NCI-H1436 treated with DMSO at 0.1 percent for 48 hours (cell line): ENCODE measurements at places on chromosomes 4 and X.

DNA sequence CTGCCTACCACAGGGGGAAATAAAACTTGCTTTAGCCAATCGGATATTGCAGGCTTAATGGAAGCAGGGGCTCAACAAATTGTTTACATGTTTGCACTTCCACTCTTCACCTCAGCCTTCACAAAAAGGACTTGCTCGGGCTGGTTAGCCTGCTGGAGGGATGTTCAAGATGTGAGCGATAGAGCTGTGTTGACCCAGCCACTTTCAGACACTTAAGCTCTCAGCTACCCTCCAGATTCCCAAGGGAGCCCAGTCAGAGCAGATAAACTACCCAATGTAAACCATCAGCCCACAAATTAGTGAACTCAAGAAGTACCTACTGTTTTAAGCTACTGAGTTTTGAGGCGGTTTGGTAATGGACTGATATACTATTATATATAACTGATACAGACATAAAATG, 508.4 kb upstream of the FTHL17 start:
- DNase-seq: no peak

DNA sequence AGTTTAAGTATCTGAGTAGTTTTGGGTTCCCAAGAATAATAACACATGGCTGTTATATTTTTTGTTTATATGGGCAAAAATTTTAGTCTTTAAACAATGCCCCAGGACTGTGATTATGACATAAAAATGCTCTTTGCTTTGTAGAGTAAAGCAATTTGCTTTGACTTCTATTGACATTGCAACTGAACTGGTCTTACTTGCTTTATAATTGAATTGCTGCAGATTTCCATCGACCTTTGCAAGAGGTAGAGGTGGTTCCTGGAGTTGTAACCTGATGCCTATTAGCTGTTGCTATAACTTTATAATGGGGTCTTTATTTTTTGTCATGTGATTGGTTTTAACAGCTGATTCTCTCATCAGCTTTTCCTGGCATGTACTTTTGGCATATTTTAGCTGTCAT, 302.9 kb downstream of the ARHGAP10 start:
- DNase-seq: no peak

- no peak for DNase-seq
Measured at GRCh38 chr4:40908297-40908696, 158.5 kb downstream of the NSUN7 start.

- no peak for DNase-seq
Measured at GRCh38 chr4:8283631-8284121, 14.1 kb downstream of the HTRA3 start.

GRCh38 chr4:81351654-81352445, 119.9 kb downstream of the RASGEF1B start:
- peak; percentile 46 for DNase-seq

- no peak for DNase-seq
Measured at GRCh38 chr4:98565681-98566301, 92.6 kb downstream of the TSPAN5 start.

GRCh38 chr4:177555007-177555574, 112.9 kb upstream of the AGA start:
- no peak for DNase-seq

DNA sequence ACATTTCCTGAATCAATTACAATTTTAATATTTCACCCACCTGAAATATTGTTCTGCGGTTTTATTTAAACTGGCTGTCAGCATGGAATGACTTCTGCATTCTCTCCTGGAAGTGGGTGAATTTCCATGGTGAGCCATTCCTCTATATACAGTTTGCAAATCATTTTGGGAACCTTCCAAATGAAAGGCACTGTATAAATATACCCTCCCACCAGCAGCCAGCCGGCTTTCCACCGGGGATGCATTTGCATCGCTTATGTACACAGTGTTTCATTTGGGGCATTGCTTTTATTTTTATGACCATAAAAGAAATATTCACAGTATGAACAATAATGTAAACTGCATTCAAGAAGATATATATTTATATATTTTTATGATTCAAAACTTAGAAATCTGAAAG, 4.7 kb upstream of the IL1RAPL1 start:
- DNase-seq: no peak

DNA sequence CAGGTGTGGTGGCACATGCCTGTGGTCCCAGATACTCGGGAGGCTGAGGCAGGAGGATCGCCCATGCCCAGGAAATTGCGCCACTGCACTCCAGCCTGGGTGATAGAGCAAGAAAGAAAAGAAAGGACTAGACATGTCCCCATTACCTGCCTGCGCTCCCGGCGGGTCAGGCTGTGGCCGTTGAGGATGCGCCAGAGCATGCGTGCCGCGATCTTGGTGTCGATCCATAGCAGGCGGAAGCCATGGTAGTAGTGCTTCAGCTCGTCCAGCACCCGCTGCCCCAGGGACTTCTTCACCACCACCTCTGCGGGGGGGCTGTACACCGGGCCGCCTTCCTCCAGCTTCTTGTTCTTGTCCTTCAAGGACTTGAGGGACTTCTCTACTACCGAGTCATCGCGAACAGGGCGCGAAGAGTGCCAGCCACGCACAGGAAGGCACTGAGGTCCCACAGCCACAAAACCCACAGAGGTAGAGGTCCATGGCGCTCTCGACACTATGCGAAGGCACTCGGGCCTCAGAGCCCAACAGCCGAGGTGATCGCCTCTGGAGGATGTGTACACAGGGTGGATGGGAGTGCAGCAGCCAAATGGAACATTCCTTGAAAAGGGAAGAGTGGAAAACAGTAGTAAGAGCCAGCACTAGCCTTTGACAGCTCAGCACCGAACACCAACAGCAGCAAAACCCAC, 14.6 kb downstream of the LETM1 start:
- no peak for DNase-seq

GRCh38 chr4:38710053-38710452, 46.1 kb downstream of the KLF3 start:
- DNase-seq: no peak

DNA sequence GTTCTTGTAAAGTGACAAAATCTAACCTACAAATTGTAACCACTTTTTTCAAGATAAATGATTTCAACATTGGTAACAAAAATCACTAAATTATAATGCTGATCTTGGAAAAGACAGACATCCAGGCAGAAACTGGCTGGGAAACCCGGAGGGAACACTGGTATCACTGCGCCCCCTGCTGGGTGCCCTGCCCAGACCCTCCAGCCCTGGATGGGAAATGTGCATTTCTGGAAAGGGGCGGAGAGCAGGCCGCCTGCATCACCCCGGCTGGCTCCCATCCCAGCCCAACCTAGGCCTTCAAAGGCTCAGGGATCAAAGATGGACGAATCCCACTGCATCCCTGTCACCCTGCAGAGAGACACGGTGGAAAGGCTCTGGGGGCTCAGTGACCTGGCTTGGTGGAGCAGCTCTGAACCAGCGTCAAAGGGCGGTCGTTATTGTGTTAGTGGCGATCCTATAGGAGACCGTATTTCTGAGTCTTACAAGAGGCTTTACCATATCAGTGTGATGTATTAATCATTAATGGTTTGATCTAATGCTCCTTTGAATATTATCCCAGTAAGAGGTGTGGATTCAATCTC, 37.3 kb downstream of the ACOX3 start:
- no peak for DNase-seq

GRCh38 chr4:66443008-66443407, 772.7 kb upstream of the EPHA5 start:
- DNase-seq: no peak

DNA sequence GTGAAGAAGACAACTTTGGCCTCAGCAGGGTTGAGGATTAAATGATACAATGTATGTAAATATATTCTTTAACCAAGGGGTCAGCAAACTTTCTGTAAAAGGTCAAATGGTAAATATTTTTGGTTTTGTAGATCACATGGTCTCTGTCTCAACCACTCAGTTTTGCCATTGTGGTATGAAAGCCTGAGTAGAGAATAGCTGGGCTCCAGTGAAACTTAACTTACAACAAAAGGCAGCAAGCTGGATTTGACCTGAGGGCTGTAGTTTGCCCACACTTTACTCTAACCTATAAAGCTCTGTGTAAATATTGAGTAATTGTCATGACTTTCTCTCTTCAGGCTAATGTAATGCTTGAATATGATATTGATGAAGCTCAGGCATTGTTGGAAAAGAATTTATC, 19.6 kb downstream of the VBP1 start:
- no peak for DNase-seq

DNA sequence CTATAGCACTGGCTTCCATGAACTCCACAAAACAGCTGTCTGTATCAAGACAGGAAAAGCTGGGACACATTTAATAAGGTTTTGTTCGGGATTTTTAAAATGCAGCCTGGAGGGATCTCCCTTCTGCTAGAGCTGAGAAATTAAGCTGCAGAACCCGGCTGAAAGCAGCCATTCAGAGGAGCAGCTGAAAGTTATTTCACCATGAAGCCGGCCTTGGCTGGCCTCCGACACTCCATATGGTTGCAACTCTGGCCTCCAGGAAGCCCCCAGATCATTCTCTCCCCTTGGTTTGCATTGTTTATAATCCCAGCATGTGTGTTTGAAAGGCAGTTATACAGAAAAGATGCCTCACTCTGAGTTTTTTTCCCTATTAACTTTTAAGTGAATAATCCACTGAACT, 239.4 kb downstream of the SPATA18 start:
- DNase-seq: no peak

- no peak for DNase-seq
Measured at GRCh38 chrX:78796916-78797315, 49.4 kb downstream of the LPAR4 start.
